Fibroblast of pulmonary artery (primary cell): ENCODE measurements at places on chromosomes 12 and 14.
A peak's percentile ranks its signal among the peaks of the same experiment; 100 is the strongest.

- peak; percentile 54 for DNase-seq
Measured at GRCh38 chr12:108825201-108825950, 32.0 kb downstream of the SSH1 start.

- no peak for DNase-seq
Measured at GRCh38 chr12:3335078-3335487, 155.9 kb upstream of the PRMT8 start.

- no peak for DNase-seq
Measured at GRCh38 chr12:12586879-12587675, 24.4 kb upstream of the DUSP16 start.

- DNase-seq = no peak
Measured at GRCh38 chr14:93343266-93343665, 3.7 kb upstream of the COX8C start.

- no peak for DNase-seq
Measured at GRCh38 chr14:57345106-57345505, 45.3 kb upstream of the NAA30 start.

DNA sequence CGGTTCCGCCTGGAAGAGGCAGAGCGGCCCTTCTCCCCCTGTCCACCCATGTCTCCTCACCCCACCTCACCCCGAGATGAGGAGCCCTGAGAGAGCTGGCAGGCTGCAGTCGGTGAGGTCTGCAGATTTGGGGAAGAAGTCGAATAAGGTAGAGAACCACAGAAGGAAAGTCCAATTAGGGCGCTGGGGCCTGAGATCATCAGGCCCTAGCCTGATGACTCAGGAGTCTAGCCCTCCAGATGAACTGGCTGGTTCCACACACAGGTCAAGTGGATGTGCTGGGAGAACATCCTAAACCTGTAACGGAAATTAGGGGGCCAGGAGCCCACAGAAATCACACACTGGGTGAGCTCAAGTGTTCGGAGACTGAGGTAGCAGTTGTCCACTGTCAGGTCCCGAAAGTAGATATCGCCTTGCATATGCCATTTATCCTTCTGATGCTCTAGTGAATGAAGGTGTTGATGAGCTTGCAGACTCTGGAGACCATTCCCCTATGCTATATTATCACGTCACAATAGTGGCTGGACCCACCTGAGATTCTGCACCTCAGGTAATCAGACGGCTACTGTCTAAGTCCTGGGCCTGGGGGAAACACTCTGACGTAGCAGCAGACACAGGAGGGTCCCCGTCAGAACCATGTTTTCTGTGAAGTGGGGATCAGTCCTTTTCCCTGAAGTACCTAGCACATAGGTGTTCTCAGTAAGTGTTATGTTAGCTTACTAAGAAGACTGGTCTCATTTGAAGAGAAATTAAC is 886 bp upstream of the METTL17 start:
- DNase-seq = no peak
